M059J (cell line): ENCODE measurements at places on chromosomes 5 and 9. TPM values are rescaled to one million over a fixed set of nuclear protein-coding genes. Genes with fewer than 3 reads are reported as not detected.

The PCDHGB7 gene
- total RNA-seq, result 7.1 and 7.7 TPM in 2 replicates

The ANKRD18B gene
- 0.42 TPM in 1 of 2 replicates, not detected in the other for total RNA-seq

The FAM81B gene
- total RNA-seq, result 0.54 TPM in 1 of 2 replicates, not detected in the other

The NIPAL4 gene
- 0.44 and 1.4 TPM in 2 replicates for total RNA-seq

The NUTM2G gene
- total RNA-seq, result not detected in 2 replicates

The RANBP6 gene
- total RNA-seq, result 33.1 and 39.2 TPM in 2 replicates

The CTSL gene
- total RNA-seq, result 174 and 202 TPM in 2 replicates

The RNF208 gene
- 0.39 TPM in 1 of 2 replicates, not detected in the other for total RNA-seq

The PCDHA1 gene
- 0.05 TPM in 1 of 2 replicates, not detected in the other for total RNA-seq

The GHR gene
- 0.05 and 0.57 TPM in 2 replicates for total RNA-seq

The IQGAP2 gene
- total RNA-seq, result 0.12 and 0.52 TPM in 2 replicates

The C8G gene
- total RNA-seq, result 0.89 TPM in 1 of 2 replicates, not detected in the other

The TEK gene
- total RNA-seq, result 0.96 and 2.0 TPM in 2 replicates

The WNK2 gene
- 0.02 TPM in 1 of 2 replicates, not detected in the other for total RNA-seq

The HBEGF gene
- total RNA-seq, result 9.2 and 13.8 TPM in 2 replicates

The SPINK4 gene
- not detected in 2 replicates for total RNA-seq

The PCDHGA1 gene
- 0.71 and 0.89 TPM in 2 replicates for total RNA-seq

The IGFBPL1 gene
- 5.5 and 6.4 TPM in 2 replicates for total RNA-seq

The FAM221B gene
- total RNA-seq, result not detected in 2 replicates

The ECSCR gene
- total RNA-seq, result 1.5 and 2.4 TPM in 2 replicates

The PCSK1 gene
- total RNA-seq, result 1.5 and 3.1 TPM in 2 replicates

The NTNG2 gene
- 0.39 and 0.49 TPM in 2 replicates for total RNA-seq

The SHROOM1 gene
- total RNA-seq, result 7.3 and 10.3 TPM in 2 replicates

The MEF2C gene
- total RNA-seq, result 7.6 and 7.7 TPM in 2 replicates

The PAXX gene
- total RNA-seq, result 53.1 and 59.0 TPM in 2 replicates
